Endothelial cell of umbilical vein (primary cell): ENCODE measurements at places on chromosomes 7 and 10. TPM values are rescaled to one million over a fixed set of nuclear protein-coding genes. Genes with fewer than 3 reads are reported as not detected.
A peak's percentile ranks its signal among the peaks of the same experiment; 100 is the strongest.

DNA sequence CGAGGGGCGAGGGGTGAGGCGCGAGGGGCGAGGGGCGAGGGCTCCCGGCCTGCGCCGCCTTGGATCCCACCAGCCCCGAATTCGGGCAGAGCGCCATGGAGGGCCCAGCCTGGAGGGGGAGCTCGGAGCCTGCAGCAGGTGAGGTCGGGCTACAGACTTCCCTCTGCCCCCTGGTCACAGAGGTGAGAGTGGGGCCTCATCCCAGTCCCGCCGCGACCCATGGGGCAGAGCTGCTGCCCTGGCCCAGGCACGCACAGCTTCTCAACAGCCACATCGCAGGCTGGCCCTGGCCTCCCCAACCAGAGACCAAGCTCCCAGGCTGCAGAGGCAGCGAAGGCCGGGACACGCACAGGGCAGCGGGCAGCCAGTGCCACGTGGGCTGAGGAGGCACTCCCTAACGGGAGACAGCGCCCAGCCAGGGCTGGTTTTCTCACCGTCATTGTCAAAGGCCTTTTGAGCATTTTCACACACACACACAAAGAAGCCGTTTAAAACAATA, 191.8 kb downstream of the PTPRN2 start:
- H3K4me1 ChIP-seq, result no peaks in the 10 kb centered on the region
- H3K27ac ChIP-seq, result no peak overlapping the region

DNA sequence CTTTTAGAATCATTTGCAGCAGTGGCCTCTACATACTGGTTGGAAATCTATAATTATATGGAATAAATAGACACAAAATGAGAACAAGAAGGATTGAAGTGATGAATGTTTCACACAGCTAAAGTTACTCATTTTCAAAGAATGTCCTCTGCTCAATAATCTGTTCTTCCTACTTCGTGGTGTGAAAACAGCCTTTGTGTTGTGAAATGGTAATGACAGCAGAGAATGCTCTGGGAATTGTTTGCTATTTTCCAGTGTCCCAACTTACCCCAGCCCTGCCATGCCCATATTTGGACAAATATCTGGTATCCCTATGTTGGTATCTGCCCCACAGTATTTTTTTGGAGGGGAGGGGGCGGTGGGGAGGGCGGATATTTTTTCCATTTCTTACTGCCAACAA, 130.4 kb downstream of the GLI3 start:
- no peaks in the 10 kb centered on the region for H3K36me3 ChIP-seq
- H3K27me3 ChIP-seq, result no peaks in the 10 kb centered on the region
- DNase-seq, result no peak
- H3K4me3 ChIP-seq, result no peak overlapping the region
- H3K27ac ChIP-seq, result no peak overlapping the region

DNA sequence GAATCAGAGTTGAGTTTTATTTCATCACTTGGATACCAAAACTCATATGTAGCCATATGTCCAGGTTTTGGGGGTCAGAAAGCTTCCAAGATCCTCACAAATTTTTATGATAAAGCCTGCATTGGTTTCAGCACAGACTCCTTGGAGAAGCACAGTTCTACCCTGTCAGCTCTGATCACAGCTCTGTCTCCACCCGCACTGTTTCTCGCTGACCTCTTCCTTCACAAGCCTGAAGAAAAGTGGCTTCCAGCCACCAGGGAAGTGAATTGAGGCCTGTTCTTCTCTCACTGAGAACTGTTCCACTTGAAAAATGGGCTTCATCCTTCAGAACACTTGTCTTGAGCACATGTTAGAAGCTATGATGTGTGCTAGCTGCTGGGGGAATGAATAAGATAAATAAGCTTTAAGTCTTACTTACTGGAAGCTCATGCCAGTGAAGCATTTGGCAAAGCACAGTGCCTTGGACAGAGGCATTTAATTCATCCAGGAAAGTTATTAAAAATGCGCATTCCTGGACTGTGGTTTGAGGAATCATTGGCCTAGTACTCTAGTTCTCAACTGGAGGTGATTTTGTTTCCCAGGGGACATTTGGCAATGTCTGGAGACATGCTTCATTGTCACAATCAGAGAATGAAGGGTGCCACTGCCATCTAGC, 133.6 kb downstream of the BMPER start:
- no peaks in the 10 kb centered on the region for H3K36me3 ChIP-seq
- no peak overlapping the region for H3K27ac ChIP-seq
- peaks cover 18% of the 10 kb centered on the region for H3K4me1 ChIP-seq
- no peak overlapping the region for H3K4me3 ChIP-seq

DNA sequence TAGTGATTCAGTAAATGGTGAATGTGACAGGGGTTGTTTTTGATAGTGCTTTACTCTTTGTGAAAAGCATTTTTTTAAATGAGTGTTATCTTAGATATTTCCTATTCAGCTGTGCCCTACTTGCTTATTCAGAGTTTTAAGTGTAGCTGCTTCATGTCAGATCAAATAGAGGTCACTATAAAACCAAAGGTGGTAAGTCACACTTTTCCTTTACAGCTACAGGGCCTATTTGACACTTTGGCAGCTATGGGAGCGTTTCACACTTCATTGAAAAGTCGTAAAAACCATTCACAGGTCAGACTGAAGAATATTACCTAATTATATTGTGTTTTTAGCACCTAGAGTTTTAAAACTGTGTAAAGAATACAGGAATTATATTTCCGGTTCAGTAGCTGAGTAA, 67.3 kb downstream of the ANKIB1 start:
- no peak overlapping the region for H3K27ac ChIP-seq
- no peaks in the 10 kb centered on the region for H3K36me3 ChIP-seq
- peak; percentile 37 for DNase-seq
- H3K4me3 ChIP-seq, result no peak overlapping the region
- H3K4me1 ChIP-seq, result no peaks in the 10 kb centered on the region

GRCh38 chr7:152894295-152895170, 135.0 kb downstream of the ACTR3B start:
- H3K4me1 ChIP-seq, result no peaks in the 10 kb centered on the region
- DNase-seq, result no peak
- H3K27ac ChIP-seq, result no peak overlapping the region
- no peaks in the 10 kb centered on the region for H3K36me3 ChIP-seq
- H3K4me3 ChIP-seq, result no peak overlapping the region

SLC18A3 gene
- total RNA-seq, result not detected in 2 replicates

DOCK1 gene
- total RNA-seq, result 78.7 and 83.1 TPM in 2 replicates
